Stimulated activated CD8-positive, alpha-beta memory T cell treated with anti-CD3 and anti-CD28 coated beads, Interleukin-2, amount 100 ng/mL, for 1 hour (primary cell): ENCODE measurements at places on chromosomes 5 and 9.

GRCh38 chr9:127494304-127494702 lies 43.0 kb downstream of the LRSAM1 start:
- DNase-seq, result no peak

- no peak for DNase-seq
Measured at GRCh38 chr5:100827481-100827889, 75.6 kb downstream of the ST8SIA4 start.

DNA sequence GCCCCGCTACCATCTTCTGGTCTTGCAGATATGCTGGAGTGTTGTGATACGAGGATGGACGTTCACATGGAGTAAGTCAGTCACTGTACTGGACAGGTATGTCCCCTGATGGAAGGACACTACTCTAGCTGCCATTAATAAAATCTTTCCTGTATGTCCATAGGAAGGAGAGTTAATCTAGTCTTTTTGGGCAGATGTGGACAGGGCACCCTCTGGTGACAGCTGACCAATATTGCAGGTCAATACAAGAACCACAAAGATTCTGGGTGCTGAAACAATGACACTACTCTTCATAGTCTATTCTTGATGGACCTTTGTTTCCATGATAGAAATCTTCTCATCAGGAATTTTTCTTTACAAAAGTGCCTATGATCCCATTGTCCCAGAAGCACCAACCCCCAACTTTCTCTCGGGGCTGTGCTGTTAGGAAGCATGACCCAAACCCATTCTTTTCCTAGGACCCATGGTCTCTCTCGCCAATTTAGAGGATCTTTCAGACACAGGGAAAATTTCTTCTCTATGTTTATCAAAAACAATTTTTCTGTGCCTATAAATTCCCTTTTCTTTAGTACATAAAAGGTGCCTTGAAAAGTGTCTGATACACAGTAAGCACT lies 376.9 kb downstream of the DTWD2 start:
- DNase-seq, result no peak

- DNase-seq, result no peak
Measured at GRCh38 chr9:19732441-19732951, 56.3 kb downstream of the SLC24A2 start.

- DNase-seq, result no peak
Measured at GRCh38 chr9:99307851-99308250, 85.8 kb downstream of the SEC61B start.

GRCh38 chr5:127967983-127968592 lies 115.5 kb upstream of the SLC12A2 start:
- no peak for DNase-seq

GRCh38 chr5:55421074-55421529 lies 113.3 kb downstream of the MTREX start:
- DNase-seq, result no peak

- DNase-seq, result no peak
Measured at GRCh38 chr9:132752877-132753592, 82.8 kb downstream of the GTF3C4 start.

- DNase-seq, result no peak
Measured at GRCh38 chr5:116650964-116651363, 76.3 kb upstream of the SEMA6A start.

DNA sequence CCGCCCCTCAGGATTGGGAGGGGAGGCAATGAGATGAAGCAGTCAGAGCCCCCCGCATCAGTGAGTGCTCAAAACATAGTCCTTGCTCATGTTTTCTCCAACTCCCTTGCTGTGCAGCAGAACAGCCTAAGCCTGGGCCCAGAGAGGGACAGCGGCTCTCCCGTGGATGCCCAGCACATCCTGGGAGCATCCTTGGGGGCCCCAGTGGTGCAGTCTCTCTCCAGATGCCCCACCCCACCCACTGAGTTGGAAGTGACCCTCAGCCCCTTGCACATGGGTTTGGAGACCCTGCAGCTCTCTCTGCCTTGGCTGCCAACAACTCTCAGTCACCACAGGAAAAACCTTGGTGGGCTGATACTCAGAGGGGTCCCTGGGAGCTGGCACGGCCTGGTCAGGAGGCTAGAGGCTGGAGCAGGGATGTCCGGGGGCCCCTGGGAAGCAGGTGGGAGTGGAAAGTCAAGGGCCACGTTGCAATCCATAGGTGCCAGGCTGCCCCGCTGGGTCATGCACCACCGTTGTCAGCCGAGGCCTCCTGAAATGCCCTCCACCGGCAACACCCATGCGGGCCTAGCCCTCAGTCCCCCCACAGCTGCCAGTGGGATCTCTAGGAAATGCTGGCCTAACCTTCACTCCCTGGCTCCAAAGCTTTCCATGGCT lies 242.5 kb downstream of the PBX3 start:
- DNase-seq, result no peak

DNA sequence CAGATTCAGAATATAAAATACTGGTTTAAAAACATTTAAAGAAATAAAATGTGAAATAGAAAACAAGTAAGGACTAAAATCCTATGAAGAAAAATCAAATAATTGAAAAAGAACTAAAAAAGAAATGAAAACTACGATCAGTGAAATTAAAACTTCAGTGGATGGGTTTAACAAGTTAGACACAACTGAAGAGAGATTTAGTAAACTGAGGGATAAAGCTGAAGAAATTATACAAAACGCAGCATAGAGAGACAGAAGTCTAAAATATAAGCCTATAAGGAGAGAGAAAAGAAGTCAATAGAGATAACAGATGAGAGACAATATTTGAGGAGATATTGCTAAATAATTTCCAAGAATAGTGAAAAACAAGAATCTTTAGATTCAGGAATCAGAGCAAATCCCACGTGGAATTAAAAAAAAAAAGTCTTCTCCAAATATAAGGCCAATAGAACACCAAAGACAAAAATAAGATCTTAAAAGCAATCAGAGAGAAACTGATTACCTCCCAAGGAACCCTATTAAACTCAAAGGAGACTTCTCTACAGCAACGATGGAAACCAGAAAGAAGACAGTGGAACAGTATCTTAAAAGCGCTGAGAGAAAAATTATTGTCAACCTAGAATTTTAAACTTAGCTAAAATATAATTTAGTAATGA lies 59.6 kb upstream of the ABL1 start:
- DNase-seq, result no peak

DNA sequence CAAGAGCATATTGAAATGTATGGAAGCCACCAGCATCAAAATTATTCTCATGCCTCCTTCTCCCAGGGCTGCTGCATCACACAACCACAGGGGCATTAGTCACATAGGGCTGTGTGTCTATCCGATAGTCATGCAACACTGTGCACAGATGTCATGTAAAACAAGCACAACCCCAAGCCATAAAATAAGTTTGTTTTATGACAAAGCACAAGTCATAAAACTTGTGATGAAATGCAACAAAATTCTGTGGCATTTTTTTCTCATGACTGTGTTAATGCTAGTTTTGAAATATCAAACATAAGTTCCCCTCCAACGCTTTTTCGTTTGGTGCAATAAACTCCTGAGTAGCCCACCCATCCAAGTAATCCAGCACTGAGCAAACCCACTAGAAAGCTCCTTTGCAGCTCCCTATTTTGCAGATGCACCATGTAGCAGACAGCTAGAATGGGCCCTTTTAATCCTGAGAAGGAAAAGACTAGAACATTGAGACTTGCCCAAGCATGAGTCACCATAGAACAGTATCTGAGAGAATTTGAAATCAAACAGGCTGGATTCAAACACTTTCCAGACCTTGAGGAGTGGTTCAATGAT lies 93.3 kb upstream of the ZNF366 start:
- no peak for DNase-seq

GRCh38 chr5:146368137-146368536 lies 29.5 kb downstream of the POU4F3 start:
- DNase-seq, result no peak

DNA sequence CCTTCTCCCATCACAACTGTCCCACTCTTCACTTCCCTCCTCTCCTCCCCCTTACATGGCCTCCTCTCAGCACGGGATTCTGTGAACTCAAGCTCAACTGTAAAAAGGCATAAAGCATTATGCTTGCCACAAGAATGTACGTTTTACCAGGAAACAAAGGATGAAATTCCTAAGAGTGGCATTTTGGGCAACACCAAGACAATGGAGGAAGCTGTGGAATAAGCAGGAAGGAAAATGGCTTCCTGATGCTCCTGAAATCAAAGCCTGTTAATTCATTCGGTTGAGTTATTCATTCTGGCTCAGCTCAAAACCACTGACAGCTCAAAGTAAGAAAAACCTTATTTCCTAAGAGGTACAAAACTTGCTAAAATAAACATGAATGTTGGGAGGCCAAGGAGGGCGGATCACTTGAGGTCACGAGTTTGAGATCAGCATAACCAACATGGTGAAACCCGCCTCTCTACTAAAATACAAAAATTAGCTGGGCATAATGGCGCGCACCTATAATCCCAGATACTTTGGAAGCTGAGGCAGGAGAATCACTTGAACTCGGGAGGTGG lies 40.8 kb upstream of the DMRT1 start:
- DNase-seq, result no peak

DNA sequence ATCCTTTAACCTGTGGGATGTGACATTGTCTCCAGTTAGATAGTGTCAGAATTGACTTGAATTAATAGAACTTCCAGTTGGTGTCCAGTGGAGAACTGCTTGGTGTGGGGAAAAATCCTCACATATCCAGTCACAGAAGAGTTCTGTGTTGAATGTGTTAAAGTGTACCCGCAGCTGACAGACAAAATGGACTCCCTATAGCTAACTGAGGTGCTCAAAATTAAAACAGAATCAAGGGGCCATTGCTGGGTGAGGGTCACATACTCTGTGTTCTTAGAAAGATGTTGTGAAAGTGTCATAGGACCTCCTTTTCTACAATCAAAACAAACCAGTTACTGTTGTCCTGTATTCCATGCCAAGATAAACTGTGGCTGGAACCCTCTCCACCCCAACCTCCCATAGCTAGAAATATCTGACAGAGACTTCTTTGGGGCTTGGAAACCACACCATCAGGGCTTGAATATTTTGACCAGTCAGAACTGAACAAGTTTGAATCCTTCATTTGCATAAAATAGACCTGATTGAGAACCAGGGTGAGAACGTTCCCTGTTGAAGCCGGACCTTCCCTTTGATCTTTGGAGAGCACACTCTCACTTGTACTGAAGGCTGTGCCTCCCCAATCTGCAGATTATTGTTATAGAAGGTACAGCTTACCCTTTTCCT lies 164.0 kb upstream of the ZNF608 start:
- DNase-seq, result no peak

DNA sequence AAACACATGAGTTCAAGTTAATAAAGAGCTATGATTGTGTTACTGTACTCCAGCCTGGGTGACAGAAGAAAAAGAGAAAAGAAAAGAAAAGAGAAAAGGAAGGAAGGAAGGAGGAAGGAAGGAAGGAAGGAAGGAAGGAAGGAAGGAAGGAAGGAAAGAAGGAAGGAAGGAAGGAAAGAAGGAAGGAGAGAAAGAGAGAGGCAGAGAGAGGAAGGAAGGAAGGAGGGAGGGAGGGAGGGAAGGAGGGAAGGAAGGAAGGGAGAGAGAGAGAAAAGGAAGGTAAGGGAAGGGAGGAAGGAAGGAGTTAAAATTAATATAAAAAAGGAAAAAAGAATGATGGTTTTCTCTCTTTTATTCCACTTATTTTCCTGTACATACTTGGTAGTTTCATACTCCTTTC lies 89.5 kb upstream of the ZBTB43 start:
- DNase-seq, result no peak

DNA sequence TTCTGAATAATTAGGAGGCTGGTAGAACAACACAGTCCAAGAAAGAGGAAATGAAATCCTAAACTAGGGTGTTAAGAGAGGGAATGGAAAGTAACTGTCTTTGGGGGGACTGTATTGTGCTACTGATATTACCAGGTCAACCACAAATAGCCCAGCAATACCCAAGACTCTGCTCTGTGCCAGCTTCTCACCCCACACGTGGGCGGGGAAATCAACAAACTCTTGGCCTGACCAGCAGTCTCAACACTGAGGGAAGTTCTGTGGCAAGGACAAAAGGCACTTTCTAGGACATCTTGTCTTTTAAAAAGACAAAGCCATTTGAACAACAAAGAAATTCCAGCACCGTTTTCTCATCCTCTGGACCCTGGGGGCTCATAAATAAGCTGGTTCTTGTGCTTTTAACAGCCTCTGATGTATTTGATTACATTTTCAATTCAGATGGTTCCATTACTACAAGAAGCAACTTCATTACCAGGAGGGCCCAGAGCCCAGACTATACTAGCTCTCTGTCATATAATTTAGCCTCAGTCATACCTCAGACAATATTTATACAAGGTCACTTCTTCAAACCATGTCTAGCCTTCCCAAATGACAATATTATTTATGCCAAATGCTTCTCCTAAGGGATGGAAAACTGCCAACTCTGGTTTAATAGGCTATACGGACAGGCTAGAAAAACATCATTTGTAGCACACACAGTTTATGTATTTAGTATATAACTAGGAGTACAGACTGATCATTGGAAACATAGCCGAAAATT lies 297.8 kb downstream of the CWC27 start:
- no peak for DNase-seq

DNA sequence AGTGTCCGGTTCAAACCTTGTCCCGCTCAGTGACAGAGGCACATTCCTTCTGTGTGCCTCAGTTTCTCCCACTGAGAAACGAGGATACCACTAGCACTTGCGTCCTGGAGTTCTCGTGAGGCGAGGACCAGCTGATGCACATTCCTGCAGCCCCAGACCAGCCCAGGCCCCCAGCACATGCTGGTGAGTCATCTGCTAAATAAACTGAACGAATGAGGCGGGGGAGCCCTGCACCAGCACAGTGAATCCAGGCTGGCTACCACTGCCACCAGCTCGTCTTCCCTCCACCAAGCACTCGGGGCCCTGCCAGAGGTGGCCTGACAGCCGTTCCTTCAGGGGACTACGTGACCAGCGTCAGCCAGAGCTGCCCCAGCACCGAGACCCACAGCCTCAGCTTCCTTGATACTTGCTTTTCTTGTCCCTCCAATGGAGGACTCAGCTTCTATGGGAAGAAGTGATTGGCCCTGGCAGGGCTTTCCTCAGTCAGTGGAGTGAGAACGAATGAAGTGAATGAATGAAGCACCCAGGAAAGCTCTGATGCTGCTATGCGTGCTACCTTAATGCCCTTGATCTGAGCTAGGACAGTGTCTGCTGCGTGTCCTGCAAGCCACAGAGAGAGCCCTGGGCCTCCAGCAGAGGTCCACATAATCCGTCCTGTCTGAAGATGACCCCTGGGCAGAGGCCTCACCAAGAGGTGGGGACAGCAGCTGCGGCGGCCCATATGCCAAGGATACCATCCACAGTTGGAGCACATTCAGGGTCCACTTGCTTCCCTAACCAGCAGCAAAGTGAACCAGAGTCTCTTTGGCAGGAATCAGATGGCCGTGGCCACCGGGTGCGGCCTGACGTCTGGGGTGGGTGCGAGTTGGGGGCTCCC lies 13.5 kb upstream of the BARX1 start:
- no peak for DNase-seq

- DNase-seq, result no peak
Measured at GRCh38 chr5:55481293-55481855, 53.4 kb downstream of the PLPP1 start.

DNA sequence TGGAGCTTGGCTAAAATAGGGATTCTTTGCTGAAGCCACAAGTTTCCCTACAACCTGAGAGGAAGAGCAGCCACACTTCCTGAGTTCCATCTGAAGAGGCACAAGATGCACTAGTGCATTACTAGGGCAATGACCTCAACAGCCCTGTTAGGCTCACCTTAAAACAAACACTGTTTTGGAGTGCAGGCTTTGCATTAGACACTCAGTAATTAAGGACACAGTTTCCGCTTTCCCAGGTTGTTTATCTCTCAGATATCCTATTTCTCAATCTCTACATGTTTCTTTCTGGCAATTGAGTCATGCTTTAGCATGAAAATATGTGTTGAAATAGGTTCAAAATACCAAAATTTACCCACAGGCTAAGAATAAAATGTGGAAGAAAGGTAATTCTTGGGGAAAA lies 34.2 kb downstream of the EMB start:
- DNase-seq, result no peak

- no peak for DNase-seq
Measured at GRCh38 chr5:141701360-141702119, 19.5 kb upstream of the ARAP3 start.

GRCh38 chr5:62737766-62738165 lies 159.1 kb downstream of the LRRC70 start:
- no peak for DNase-seq
